HTR-8/SVneo (cell line): ENCODE measurements at places on chromosomes 4 and X.

GRCh38 chr4:138202686-138203085, 39.5 kb downstream of the SLC7A11 start:
- no peak for DNase-seq

DNA sequence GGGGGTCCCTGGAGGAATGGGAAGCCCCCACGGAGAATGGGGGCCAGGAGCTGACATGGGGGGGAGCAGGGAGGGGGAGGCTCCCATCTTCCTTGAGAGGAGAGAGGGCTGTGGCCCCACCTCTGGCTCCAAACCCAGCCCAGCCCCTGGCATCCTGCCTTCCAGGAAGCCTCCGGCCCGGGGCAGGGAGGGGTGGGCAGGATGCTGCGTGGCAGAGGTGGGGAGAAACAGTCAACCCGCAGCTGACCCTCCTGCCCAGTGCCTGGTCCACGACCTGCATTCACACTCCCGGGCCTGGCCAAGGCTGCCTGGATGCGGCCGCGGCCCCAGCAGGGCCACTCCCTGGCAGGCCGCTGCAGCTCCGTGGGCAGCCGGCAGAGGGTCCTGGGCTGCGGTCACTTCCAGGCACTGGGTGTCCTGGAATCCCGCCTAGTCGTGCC, 39.0 kb downstream of the CPLX1 start:
- DNase-seq, result no peak

DNA sequence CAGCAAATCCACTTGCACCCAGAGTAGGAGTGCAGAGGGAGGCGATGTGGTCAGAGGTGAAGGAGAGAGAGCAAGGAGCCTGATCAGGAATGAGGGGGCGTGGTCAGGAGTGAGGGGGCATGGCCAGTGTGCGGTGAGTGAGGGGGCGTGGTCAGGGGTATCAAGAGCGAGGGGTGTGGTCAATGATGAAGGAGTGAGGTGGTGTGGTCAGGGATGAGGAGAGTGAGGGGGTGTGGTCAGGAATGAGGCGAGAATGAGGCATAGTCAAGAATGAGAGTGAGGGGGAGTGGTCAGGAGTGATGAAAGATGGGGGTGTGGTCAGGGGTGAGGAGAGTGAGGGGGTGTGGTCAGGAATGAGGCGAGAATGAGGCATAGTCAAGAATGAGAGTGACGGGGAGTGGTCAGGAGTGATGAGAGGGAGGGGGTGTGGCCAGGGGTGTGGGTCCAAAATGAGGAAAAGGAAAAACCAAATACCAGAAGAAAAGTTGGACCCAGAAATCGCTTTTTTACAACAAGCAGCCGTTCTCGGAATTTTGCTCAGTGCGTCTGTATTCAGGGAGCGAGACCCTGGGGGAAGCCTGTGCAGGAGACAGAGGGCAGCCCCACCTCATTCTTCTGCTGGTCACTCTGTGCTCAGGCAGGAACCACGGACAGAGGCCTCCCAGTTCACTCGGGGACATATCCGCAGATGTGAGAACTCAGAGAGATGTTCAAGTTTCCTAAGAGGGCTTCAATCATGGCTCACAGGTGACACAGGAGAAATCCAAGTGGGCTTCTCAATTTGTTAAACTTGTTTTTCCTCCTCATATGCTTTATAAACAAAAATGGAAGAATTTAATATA, 47.5 kb downstream of the MAGEA1 start:
- DNase-seq, result peak; percentile 3

- DNase-seq, result no peak
Measured at GRCh38 chr4:73751830-73752229, 11.5 kb downstream of the CXCL8 start.

- no peak for DNase-seq
Measured at GRCh38 chr4:180564026-180564425, 1679.2 kb upstream of the TENM3 start.

DNA sequence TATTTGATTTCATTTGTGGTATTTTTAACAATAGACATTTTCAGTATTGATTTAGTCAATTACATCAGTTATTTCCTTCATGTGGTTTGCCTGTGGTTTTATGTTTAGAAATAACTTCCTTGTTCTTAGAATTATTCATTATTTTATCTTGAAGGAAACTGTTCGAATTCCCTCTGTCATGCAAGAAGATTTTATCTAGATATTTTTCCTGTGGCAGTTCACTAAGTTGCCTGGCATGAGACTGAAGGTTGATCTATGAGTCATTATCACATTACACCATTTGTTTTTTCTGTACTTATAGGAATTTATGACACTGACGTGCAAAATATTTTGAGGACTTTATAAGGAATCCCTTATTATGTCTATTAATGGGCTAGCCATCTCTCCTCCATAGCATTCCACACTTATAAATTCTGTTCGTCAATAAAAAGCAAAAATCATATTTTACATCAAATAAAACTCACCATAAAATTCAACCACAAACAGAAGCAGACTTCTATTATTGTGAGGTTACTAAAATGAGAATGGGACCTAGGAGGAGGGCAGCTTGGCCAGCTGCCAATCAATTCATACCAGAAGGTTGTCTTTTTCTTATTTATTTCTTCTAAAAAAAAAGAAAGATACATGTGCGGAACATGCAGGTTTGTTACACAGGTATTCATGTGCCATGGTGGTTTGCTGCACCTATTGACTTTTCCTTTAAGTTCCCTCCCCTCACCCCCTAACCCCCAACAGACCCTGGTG, 179.0 kb downstream of the KCNIP4 start:
- DNase-seq, result peak; percentile 40

GRCh38 chr4:109847896-109848442, at the start of gene LRIT3:
TSS of gene LRIT3 (plus strand) at chr4:109848107. CDS start at chr4:109848202, 95 bp downstream.
- DNase-seq, result no peak

DNA sequence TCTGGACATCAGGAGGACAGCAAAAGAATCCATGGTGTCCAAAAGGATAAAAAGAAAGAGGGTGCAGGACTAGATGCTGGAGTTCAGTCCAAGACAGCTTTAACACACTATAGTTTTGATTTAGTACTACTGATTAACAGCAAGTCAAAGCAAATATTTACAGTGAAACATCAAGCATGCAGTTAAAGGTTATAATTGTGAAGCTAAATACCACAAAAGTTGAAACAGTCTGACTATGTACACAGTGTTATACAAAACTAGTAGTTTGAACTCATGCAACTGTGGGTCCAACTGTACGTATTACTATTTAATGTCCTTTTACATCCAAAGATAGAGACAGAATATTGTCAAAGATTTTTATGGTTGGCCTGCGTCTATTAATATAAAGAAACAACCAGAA, 57.6 kb downstream of the CHIC2 start:
- DNase-seq, result no peak

DNA sequence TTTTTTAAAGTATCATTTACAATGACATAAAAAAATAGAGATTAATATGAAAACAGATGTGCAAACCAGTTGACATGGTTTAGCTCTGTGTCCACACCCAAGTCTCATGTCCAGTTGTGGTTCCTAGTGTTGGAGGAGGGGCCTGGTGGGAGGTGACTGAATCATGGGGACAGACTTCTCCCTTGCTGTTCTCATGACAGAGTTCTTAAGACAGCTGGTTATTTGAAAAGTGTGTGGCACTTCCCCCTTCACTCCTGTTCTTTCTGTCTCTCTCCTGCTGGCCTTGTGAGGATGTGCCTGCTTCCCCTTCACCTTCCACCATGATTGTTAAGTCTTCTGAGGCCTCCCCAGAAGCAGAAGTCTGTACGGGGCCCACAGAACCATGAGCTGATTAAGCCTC, 23.8 kb downstream of the CNOT6L start:
- no peak for DNase-seq

DNA sequence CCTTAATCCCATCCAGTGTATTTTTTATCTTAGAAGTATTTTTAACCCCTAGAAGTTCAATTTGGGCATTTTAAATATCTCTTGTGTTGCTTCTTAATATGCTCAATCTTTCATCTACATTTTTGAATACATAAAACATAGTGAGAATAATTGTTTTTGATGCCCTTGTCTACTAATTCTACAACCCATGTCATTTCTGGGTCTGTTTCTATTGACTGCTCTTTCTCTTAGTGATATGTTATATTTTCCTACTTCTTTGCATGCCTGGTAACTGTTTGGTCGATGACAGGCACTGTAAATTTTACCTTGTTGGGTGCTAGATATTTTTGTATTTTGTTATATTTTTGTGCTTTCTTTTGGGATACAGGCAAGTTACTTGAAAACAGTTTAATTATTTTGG, 56.3 kb downstream of the CYTL1 start:
- no peak for DNase-seq

GRCh38 chr4:9800848-9801247, 19.4 kb downstream of the DRD5 start:
- no peak for DNase-seq

DNA sequence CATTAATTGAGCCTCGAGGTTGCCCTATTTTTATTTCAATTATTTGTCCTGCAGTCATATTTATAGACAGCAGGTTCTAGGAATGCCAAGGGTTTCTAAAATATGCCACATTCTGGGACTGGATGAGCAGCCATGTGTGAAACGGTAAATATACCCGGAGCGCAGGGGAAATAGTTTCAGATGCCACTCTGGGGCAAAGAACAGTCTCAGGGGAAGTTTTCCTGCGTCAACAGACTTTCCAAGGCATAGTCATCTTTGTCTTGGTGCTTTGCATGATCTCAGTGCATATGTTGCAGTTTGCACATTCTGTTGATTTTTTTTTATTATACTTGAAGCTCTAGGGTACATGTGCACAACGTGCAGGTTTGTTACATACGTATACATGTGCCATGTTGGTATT, 71.0 kb downstream of the GPAT3 start:
- DNase-seq, result no peak

DNA sequence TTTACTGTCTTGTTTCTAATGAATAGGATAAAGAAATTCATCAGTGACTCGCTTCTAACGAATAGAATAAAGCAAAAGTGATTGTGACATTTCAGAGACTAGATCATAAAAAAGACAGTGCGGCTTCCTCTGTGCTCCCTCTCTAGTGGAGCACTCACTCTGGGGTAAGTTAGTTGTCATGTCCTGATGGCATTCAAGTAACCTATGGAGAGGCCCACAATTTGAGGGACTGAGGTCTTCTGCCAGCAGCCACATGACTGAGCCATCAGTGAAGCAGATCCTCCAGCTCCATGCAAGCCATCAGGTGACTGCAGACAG, 72.4 kb downstream of the YIPF6 start:
- no peak for DNase-seq

GRCh38 chr4:81470456-81471297, 1.0 kb downstream of the RASGEF1B start:
- DNase-seq, result no peak

DNA sequence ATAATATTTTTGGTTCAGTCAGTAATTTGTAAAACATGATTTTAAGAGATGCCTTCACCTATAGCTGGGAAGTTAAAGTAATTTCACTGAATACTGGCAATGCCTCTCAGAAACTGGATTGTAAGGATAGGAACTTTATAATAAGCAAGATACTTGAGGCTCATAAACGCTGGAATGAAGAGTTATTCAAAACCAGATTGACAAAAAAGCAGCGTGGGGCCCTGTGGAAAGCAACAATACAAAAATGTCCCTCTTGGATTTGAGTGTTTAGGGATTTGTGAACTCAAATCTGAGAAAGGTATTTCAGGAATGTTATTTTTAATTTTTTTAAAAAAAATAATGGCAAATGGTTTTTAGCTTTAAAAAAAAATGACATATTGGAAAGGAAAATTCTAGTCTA, 94.6 kb downstream of the ANK2 start:
- no peak for DNase-seq

DNA sequence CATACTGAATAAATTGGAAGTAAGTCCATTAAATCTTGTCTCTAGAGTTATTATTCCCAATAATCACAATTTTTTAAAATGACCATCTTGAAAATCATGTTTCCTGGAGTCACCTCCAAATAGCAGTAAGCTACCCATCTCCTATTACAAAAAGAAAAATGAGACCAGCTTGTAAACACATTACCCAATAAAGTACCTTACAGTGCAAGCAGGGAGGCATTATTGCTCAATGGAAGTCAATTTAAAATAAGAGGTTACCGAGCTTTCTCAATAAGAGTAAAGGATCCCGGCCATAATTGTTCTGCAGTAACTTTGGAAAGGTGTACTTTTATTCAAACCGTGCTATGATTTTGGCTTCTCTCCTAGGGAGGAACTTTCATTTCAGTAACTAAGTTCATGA, 78.0 kb downstream of the DMD start:
- no peak for DNase-seq

DNA sequence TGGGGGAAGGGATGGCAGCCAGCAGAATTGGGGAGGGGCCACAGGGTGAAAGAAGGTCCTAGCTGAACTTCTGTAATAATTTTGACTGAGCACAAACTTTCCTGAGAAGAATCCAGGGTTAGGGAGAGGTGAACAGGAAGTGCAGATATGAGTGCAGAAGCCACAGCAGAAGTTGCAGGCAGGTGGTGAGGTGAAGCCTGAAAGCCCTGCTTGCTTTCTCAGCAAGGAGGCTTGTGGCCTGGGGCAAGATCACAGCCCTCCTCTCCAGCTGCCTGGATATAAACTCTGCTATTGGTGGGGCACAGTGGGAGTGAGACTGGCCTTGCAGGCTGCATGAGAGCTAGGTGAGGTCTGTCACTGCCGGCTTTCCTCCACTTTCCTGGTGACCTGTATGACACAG, 44.1 kb upstream of the UPRT start:
- no peak for DNase-seq

- DNase-seq, result no peak
Measured at GRCh38 chr4:161856711-161857326, 307.0 kb downstream of the FSTL5 start.

GRCh38 chr4:139177869-139178619, 1.0 kb upstream of the ELF2 start:
- peak; percentile 84 for DNase-seq

DNA sequence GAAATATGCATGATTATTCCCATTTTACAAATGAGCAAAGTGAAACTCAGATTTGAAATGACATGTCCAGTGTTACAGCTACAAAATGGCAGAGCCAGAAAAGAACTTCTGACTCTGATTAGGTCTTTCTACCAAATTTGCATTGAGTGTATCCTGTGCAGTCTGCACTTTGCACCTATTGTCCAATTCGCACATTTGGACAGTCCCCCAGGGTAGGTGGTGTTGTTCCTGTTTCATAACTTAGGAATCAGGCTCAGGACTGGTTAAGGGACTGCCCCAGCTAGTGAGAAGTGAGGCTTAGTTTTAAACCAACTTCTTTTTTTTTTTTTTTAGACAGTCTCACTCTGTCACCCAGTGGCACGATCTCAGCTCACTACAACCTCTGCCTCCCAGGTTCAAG, 137.9 kb upstream of the NALF2 start:
- no peak for DNase-seq

- no peak for DNase-seq
Measured at GRCh38 chrX:55240788-55241340, 20.7 kb downstream of the PAGE5 start.

DNA sequence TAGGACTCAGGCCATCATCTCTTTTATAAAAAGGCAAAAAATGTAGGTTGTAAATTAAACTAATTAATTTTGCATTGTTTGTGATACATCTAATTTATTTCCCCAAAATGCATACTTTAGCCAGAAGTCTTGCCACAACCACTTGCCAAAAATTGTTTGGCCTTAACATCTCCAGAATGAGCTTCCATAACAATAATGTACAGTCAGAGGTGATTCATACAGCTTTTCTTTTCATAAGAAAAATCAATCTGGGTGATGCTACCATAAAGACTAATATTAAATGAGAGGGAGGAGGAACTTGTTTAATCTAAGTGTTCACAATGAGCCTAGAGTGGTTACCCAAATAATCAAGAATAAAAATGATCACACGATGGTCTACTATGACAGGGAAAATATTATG, 59.3 kb downstream of the AMMECR1 start:
- no peak for DNase-seq
